Skin of body (tissue), 3 donors: ENCODE measurements at places on chromosomes 6 and 20.

- DNase-seq, result no peak
Measured at GRCh38 chr6:75446241-75446880, 47.2 kb downstream of the FILIP1 start.

- DNase-seq, result no peak
Measured at GRCh38 chr6:33235221-33235634, 26.9 kb downstream of the RING1 start.

- DNase-seq, result no peak
Measured at GRCh38 chr20:55449091-55449490, 556.2 kb downstream of the CBLN4 start.

DNA sequence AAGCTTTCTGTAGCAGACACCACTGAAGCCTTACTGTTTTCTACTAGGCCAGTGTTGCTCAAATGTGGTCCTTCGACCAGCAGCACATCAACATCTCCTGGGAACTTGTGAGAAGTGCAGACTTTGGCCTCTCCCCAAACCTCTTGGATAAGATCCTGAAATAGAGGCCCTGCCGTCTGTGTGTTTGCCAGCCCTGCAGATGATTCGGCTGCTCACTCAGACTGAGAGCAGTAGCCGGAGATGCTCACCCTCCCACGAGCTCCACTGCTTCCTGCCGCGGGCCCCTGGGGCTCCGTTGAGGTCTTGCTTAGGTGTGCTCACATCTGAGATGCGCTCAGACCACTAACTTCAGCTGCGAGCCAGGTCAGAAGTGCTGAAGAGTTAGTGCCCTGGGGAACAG is 129.5 kb upstream of the SSTR4 start:
- DNase-seq, result peak; percentile 77

DNA sequence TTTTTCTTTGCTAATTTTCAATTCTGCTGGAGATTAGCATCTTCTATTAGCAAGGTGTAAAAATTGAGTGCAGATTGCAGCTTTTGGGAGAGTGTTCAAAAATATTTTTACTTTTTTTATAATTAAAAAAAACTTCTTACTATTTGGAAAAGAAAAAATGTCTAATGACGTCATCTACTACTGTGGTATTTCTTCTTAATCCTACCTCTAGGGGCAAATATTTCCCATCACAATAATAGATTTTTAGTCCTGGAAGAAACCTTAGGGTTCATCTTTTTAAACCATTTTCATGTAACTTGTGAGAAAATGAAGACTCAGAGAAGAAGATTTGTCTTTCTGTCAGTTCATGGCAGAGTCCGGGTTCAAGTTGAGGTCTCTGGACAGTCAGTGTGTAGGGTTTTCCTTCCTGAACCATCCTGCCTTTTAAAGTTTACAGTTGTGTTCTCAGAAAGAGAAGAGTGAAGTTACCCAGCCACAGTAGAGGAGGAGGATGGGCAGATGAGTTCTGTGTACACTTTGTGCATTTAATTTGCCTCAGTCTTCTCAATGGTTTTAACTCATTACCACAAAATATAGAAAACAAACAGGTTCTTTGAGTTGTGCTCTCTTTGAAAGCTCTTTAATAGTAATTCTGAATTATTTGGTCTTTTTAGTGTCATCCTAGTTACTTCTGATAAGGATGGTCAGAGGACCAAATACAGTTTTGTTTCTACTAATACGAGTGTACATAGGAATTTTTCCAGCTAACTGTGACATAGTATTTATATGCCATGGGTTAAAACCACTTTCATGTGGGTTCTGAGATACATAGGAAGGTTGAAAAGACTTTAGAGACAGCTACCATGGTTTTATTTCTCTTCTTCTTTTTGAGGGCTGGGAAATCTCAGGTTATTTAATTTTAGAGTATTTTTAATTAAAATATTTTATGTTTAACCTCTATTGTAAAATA is 184.7 kb downstream of the CDKAL1 start:
- DNase-seq, result no peak

DNA sequence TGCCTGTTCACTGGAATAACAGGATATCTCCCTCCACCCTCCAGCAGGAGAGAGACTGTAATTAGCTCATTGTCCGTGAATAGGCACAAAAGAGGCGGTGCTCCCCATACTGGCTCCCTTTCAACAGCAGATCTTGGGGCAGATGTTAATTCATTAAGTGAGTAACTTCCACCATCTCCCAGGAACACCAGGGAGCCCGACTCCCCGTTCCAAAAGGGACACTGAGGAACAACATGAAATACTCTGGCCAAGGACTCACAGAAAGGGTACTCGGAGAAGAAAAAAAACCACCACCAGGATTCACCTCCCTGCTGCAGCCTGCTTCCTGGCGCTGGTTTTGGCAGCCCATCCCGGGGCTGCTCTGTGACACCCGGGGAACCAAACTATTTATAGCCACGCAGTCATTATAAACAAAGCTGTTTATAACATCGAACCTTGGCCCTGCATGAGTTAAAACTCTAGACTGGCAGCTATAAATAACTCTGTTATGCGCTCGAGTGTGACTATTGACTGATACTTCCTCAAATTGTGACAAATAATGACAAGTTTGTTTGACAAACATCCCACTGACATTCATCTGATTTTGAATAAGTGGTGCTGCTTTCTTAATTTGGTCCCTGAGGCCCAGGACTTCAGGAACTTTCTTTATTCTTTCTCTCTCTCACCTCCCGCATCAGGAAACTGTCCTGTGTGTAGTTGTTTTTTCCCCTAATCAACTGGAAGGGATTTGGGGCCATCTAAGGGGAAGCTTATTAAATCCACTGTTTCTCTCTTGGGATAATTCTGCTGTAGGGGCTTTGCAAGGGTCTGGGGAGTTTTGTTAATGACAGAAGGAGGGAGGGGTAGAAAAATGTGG is 521.6 kb downstream of the CD83 start:
- peak; percentile 47 for DNase-seq

- DNase-seq, result no peak
Measured at GRCh38 chr6:37491171-37491829, 8.4 kb downstream of the CCDC167 start.

DNA sequence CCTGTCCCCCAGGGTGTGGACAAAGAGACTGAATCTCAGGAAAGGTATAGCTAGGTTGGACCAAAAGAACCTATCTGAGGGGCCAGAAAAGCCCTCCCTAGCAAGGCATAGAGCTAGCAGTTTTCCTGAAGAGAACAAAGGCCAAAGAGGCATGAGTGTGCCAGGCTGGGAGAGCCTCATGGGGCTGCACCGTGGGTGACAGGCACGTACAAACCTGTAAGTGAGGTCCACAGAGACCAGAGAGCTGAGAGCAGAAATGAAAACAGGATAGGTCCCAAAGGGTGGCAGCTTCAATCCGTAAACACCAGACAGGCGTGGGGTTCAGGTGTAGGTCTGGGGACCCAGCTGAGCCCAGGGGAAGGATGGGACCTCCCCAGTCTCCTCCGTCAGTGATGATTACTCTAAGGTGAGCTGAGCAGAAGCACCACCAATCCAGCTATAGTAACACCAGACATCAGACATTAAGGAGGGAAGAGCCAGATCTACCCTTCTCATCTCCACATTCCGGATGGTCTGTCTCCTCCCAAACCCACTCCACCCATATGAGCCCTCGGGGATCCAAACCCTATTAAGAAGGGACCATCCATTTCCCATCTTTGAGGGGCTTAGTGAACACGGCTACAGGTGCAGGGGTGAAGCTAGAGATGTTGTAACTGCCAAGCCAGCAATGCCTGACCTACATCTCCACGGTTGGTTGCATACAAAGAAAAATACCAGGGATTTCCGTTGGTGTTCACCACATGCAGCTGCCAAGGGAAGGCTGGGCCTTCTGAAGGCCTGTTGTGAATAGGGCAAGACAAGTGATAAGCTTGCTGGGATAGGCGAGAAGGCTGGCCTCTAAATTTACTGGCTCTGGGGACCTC is 38.3 kb downstream of the BCL2L1 start:
- no peak for DNase-seq

GRCh38 chr20:39136798-39137197 is 174.7 kb downstream of the DHX35 start:
- DNase-seq, result no peak

- DNase-seq, result no peak
Measured at GRCh38 chr20:32138921-32139320, 29.4 kb downstream of the TM9SF4 start.

- peak; percentile 89 for DNase-seq
Measured at GRCh38 chr20:58471193-58472164, 43.7 kb downstream of the APCDD1L start.

GRCh38 chr6:71965404-71965803 is 79.1 kb downstream of the RIMS1 start:
- no peak for DNase-seq

GRCh38 chr6:134352786-134353480 is 35.0 kb upstream of the SGK1 start:
- no peak for DNase-seq

DNA sequence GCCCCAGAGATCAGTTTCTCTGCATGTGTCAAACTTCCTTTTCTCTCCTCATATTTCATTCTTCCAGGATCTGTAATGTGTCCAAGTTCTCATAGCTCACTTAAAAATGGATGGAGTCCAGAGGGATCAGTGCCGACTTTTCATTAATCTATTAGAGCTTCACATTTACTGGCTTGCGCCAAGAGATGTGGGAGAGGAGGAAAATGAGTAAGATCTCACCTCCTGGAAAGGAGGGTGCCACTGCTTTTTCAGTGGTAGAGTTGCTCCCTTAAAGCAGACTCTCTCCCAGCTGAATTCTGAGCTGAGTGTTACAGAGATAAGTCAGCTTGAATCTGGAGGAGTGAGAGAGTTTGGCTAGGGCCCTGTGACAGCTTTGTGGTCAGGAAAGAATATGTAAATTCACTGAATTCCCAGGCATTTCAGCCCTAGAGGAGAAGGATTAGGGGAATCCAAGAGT is 175.9 kb downstream of the SOX4 start:
- peak; percentile 85 for DNase-seq

DNA sequence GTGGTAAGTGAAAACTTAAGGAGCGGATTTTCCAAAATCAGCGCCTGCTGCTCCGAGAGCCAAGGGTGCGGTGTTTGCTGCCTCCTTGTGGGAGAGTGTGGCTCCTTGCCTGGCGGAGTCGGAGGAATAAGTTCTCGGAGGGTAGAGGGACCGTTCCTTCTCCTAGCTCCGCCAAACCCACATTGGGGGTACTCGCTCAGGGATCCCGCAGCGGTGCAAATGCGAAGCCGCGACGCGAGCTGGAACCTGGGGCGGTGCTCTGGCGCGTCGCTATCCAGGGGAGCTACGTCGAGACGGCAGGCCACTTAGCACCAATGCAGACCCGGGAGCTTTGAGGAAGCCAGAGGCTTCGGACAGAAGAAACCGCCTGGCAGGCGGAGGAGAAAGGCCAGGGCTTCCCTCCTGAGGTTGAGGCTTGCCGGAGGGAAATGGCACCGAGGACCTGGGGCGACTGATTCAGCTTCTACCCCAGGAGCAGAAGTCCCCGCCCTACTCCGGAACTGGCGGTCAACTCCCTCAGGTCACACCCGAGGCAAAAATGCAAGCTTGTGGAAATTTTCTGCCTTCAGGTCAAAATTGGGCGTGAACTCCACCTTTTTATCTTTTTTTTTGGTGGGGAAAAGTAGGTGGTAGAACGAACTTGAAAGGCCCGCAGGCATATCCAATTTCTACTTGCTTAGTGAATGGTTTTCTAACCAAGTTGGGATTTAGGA is 5.7 kb upstream of the DDX43 start:
- peak; percentile 1 for DNase-seq

DNA sequence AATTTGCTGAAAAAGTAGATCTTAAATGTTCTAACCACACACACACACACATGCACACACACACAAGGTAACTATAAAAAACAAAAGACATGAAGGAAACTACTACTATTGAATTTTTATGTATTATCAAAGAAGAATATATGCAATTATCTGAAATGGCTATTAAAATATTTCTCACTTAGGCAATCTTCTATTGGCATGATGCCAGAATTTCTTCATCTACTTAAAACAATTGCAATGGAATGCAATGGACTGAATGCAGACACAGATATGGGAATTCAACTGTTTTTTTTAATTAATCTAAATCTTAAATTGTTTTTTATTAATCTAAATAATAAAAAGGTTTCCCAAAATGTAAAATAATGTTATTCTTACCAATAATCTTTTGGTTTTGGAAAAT is 152.6 kb upstream of the SMLR1 start:
- DNase-seq, result no peak

DNA sequence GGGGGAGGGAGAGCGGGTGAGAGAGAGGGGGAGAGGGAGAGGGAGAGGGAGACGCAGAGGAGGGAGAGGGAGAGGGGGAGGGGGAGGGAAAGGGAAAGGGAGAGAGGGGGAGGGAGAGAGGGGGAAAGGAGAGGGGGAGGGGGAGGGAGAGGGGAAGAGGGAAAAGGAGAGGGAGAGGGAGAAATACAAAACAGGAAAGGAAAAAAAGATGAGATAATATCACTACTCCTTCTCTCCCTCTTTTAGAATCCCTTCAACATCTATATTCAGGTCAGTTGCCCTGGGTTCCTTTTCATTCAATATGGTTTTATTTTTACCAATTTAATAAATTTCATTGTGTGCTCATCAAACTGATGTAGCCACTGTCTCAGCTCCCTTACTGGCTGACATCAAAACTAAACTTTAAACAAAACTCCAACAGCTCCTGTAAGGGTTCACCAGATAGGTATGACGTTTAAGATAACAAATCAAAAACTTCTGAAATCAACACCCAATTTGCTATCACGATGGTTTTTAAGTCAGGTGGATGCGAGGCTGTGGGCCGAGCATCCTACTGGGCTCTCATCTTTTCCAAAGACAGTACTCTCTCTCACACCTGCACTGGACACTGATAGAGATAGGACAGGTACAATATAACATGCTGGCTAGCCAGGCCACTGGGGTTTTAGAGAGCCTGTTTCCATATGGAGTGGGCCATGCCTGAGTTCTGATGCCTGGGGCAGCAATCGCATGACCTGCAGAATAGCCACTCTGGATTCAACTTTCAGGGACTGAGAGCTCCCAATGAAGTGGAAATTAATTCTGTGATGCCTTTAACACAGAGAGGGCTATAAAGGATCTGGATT is 99.5 kb downstream of the FYN start:
- no peak for DNase-seq

- DNase-seq, result no peak
Measured at GRCh38 chr20:63693733-63694583, 2.5 kb upstream of the TNFRSF6B start.

DNA sequence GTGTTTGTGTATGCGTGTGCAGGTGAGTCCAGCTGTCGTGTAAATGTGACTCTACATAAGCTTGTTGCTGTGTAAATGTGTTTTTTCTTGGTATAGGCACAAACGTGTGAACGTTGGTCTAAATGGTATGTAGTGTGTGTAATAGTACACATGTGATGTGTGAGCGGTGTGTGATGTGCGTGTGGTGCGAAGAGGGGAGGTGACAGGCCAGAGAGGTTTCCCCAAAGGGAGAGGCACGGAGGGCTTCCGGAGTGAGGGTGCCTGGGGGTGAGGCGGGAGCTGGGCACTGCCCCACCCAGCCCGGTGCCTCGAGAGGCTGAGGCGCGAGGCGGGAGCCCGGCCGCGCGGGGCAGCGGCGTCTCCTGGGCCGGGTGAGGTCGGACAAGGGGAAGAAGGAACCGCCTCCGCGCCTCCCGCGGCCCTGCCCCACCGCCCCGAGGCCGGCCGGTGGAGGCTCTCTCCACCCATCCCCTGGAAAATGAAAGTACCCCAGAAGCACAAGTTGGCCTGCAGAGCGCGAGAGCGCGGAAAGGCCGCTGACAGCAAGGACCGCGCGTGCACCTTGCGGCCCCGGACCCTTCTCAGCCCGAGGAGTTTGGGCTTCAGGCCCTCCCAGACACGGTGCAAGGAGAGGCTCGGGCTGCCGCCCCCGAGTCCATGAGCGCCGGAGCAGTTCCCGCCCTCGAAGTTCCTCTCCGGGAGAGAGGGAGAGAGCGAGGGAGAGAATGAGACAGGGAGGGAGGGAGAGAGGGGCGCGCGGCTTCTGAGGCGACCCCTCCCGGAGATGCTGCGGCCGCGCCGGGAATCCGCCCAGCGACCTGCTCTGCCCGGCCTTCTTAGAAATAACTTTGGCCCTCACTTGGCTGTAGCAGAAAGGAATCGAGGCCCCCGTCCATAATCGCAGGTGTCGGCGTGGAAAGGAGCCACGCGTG is 43.2 kb upstream of the OSTM1 start:
- DNase-seq, result no peak
